Suppressor macrophage treated with lipopolysaccharide for 4 hours (primary cell): ENCODE measurements at places on chromosomes 12 and 14.
A peak's percentile ranks its signal among the peaks of the same experiment; 100 is the strongest.

GRCh38 chr14:87813686-87814085 lies 179.3 kb downstream of the GALC start:
- no peak for DNase-seq

GRCh38 chr12:24822121-24822899 lies 126.6 kb downstream of the BCAT1 start:
- DNase-seq: peak; percentile 53

DNA sequence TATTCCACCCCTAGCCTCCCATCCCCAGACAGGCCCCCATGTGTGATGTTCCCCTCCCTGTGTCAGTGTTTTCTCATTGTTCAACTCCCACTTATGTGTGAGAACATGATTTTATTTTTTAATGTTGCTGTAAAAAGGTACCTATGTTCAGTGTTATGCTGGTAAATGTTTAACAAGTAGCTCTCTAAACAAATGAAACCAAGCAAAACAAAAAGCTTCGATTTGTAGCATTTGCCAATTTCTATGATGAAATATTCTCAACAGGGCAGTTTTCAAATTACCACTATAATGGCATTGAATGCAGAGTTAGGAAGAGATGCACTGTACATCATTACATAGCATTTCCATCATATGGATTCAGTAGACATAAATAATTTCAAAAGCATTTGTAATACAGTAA lies 410.6 kb downstream of the MDGA2 start:
- no peak for DNase-seq

GRCh38 chr12:62817556-62818271 lies 117.2 kb downstream of the PPM1H start:
- peak; percentile 60 for DNase-seq

GRCh38 chr12:128684352-128684751 lies 139.4 kb downstream of the SLC15A4 start:
- DNase-seq: no peak

DNA sequence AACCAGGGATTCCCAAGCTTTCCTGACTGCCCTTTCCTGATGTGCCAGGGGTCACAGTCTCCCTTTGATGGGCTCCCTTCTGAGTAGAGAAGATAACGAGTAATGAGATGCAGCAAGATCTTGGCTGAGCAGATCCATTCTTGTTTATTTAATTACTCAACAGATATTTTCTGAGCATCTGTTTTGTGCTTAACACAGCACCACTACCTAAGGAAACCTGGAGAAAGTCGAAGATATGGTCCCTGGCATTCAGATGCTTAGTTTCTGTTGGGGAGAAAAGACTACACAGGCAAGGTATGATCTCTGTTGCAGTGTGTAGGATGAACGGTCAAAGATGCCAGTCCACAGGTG lies 3.9 kb downstream of the AJUBA start:
- no peak for DNase-seq

DNA sequence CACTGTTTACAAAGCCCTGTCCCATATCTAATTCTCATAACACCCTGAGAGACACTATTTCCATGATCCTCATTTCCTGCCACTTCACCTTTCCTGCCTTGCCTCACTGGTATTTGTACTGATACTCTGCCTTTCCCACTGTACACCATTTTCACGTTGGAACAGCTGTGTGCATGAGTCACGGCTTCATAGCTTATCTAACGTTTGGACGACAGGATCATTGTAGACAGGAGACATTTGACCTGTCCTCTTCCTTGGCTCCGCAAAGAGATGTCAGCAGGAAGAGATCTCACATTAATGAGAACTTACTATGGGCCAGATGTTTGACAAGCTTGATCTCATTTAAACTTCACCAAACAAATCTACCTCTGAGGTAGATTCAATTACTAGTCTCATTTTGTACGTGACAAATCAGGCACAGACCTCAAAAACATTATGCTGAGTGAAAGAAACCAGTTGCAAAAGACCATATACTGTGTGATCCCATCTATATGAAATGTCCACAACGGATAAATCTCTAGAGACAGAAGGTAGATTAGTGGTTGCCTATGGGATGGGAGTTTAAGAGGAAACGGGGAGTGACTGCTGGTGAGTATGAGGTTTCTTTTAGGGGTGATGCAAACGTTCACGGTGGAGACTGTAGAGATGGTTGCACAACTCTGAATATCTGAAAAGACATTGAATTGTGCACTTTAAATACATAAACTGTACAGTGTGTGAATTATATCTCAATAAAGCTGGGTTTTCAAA lies 71.2 kb downstream of the KCNK13 start:
- no peak for DNase-seq

GRCh38 chr12:121513464-121514183 lies 67.2 kb downstream of the KDM2B start:
- no peak for DNase-seq

GRCh38 chr12:98893126-98893674 lies 248.1 kb downstream of the APAF1 start:
- DNase-seq: no peak

DNA sequence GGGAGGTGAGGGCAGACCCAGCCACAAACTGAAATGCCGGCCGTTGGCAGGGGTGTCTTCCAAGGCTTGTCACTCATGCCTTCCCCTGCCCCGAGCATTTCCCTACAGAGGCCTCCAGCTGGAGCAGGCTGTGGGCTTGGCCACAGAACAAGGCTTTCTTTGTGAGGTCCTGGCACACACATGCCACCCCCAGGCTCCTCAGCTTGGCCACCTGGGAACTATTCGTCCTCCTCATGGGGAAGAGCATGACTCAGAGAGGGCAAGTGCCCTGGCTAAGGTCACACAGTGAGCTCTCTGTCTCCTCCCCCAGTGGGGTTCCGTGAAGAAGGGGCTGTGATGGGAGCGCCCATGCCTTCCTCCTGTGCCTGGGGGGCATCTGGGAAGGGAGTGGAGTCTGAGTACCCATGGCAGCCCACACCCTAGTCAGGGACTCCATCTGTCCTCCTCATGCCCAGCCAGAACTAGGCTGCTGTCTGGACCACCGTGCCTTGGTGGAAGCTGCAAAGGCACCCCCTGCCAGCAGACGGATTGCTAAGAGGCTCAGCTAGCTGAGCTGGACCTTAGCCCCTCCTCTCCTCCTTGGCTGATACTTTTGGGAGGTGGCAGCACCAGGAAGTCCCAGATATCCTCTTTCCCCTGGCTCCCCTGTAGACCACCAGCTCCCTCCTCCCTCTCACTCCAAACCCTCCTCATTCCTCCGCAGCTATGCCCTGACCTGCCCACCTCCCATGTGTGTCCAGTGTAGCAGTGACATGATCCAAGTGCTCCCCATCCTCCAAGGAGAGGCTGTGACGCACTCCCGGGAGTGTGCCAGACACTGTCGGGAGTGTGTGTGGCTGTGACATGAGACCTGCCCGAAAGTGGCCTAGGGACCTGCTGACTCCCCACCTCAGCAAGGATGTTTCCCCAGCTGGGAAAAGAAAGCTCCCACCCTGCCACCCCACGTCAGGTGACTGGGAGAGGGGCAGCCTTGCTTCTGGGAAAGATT lies 21.4 kb downstream of the ABCB9 start:
- DNase-seq: no peak

DNA sequence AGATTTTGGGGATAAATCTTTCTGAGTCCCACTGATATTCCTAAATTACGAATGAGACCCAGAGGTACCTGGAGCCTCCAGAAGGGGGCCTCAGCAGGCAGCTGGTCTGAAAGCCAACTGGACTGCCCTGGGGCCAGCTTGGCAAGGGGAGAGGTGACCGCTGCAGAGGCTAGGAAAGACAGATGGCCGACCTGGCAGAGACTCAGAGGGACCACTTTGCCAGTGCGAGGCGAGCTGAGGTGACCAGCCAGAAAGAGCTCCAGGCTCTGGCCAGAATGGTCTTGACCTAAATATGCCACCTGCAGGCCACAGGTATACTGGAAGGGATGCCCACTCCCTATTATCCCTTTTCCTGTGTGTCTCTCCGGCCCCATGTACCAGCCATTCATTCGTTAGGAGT lies 256.8 kb upstream of the GARIN6 start:
- DNase-seq: no peak

GRCh38 chr14:92315050-92315805 lies 7.7 kb upstream of the SLC24A4 start:
- no peak for DNase-seq

DNA sequence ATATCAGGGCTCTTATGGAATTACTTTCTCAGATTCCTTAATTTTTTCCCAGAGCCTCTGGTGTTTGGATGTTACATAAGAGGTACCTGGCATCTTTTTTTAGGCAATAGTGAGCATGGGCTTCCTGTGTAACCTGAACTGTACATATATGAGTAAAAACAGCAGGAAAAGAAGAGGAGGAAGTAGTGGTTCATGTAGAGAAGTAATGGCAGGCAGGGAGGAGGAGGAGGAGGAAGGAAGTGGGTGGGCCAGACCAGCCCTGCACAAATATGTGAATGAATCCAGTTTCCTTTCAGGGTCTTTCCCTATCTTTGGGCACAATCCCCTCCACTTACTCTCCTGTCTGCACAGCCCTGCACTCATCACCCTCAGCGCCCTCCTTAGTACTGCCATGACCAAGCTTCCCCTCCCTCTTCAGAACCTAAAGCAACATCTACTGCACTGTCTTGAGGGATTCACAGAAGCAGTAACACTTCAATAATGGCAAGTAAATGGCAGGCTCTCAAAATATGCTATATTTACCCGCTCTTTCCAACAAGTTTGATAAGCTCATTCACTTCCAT lies 40.9 kb upstream of the GSG1 start:
- no peak for DNase-seq

GRCh38 chr12:25278269-25278668 lies 27.5 kb upstream of the KRAS start:
- DNase-seq: no peak

- DNase-seq: no peak
These were observed 5.3 kb downstream of the BAG5 start for GRCh38 chr14:103556946-103557758.

- peak; percentile 92 for DNase-seq
These were observed 18.7 kb downstream of the FLVCR2 start for GRCh38 chr14:75597149-75597548.

DNA sequence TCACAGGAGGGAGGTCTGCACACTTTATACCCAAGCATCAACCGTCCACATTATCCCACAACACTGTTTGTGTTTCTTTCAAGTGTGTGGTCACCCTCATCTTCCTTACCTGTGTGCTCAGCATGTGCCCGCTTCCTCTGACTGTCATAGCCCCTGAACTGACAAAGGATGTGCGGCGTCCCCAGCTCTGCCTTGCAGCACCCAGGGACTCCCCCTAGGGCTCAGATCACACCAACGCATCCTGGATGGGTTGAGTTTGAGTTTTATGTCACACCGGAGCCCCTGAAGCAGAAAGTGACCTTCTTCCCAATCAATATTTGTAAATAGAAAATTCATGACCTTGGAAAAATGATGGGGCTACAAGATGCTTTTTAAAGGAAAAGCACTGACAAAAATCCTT lies 770.7 kb upstream of the TMEM132C start:
- no peak for DNase-seq

- DNase-seq: peak; percentile 70
These were observed 17.8 kb upstream of the HDAC7 start for GRCh38 chr12:47837190-47838171.

DNA sequence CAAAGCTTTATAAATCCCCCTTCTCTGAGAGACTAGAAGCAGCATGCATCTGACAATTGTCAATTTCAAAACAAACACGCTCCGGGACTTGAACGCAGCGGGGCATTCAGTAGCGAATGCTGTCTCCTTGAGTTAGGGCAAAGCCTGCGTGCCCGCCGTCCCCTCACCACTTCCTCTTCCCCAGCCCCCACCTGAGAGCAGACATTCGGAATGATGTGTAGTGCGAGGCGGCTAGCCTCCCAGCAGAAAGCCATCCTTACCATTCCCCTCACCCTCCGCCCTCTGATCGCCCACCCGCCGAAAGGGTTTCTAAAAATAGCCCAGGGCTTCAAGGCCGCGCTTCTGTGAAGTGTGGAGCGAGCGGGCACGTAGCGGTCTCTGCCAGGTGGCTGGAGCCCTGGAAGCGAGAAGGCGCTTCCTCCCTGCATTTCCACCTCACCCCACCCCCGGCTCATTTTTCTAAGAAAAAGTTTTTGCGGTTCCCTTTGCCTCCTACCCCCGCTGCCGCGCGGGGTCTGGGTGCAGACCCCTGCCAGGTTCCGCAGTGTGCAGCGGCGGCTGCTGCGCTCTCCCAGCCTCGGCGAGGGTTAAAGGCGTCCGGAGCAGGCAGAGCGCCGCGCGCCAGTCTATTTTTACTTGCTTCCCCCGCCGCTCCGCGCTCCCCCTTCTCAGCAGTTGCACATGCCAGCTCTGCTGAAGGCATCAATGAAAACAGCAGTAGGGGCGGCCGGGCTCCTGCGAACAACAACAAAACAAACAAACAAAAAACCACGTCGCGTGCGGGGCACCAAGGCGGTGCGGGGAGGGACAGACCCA lies 2.2 kb downstream of the PRMT8 start:
- DNase-seq: no peak

GRCh38 chr12:100926669-100927248 lies 132.2 kb downstream of the ANO4 start:
- DNase-seq: no peak

DNA sequence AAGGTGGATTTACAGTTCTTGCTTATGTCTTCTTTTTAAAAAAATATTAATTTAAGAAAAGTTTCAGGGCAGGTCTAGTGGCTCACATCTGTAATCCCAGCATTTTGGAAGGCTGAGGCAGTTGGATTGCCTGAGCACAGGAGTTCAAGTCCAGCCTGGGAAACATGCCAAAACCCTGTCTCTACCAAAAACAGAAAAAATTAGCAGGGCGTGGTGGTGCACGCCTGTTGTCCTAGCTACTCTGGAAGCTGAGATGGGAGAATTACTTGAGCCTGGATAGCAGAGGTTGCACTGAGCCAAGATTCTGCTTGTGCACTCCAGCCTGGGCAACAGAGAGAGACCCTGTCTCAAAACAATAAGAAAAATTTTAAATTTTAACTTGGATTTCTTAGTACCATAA lies 5.4 kb upstream of the TAS2R46 start:
- DNase-seq: no peak

DNA sequence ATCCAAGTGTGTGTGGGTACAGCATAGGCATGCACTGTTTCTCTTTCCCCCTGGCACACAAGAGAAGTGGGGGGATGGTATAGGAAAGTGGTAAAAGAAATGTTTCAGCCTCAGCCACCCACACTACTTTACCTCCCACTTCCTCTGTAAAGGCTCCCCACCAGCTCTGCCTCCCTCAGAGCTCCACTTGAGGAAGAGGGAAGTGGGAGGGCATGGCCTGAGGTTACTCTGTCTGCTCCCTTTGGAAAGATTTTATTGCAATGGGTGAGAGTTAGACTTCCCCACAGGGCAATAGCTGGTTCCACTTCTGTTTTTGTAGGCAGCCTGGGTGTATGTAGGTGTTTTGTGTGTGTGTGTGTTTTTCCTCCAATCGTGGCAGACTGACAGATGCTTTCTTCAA lies 145.3 kb downstream of the SSPN start:
- DNase-seq: peak; percentile 91

GRCh38 chr14:69129264-69129880 lies 23.5 kb downstream of the DCAF5 start:
- peak; percentile 86 for DNase-seq

GRCh38 chr12:132222096-132222807 lies 78.0 kb downstream of the NOC4L start:
- DNase-seq: no peak

GRCh38 chr14:24875203-24875838 lies 174.6 kb downstream of the STXBP6 start:
- peak; percentile 3 for DNase-seq
